ENCODE measurements at places on chromosomes 1 and 21.

GRCh38 chr1:203186091-203186445 is 436 bp downstream of the CHI3L1 start:
- DNase-seq = no peak

DNA sequence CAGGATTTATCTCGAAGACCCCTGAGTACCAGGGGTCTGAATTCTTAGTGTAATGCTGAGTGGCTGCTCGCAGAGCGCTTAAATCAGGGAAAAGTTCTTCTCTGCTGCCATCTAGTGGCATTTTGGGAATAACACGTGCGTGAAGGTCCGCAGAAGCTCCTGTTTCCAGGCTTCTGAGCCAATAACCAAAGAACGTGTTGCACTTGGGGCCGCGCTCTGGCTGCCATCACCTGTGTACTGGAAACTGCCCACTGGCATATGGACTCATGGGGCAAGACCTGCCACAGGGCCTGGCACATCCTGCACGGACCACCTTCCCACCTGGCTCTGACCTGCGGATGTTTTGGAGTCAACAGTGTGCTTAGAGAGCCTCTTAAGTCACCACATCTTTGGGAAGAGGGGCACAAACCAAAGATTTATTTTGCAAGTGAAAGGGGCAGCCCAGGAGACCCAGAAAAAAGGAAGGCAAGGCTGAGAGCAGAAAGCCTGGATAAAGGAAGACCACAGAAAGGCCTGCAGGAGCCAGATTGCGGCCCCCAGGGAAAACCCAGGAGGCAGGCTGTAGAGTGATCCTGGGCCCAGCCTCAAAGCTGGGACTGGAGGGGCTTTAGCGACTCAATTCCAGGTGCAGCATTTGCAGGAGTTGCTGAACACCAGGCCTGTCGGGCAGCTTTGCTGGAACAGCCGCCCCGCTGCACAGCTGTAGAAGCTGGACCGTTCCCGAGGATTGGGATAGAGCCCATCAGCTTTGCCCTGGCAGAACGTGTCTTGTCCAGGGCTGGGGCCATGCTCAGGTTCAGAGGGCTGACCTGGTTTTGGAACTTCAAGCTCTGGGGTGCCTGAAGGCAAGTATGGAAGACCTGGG is 13.0 kb downstream of the CHIT1 start:
- peak; percentile 39 for DNase-seq

GRCh38 chr1:76481672-76482071 is 385.6 kb upstream of the ST6GALNAC5 start:
- no peak for DNase-seq

DNA sequence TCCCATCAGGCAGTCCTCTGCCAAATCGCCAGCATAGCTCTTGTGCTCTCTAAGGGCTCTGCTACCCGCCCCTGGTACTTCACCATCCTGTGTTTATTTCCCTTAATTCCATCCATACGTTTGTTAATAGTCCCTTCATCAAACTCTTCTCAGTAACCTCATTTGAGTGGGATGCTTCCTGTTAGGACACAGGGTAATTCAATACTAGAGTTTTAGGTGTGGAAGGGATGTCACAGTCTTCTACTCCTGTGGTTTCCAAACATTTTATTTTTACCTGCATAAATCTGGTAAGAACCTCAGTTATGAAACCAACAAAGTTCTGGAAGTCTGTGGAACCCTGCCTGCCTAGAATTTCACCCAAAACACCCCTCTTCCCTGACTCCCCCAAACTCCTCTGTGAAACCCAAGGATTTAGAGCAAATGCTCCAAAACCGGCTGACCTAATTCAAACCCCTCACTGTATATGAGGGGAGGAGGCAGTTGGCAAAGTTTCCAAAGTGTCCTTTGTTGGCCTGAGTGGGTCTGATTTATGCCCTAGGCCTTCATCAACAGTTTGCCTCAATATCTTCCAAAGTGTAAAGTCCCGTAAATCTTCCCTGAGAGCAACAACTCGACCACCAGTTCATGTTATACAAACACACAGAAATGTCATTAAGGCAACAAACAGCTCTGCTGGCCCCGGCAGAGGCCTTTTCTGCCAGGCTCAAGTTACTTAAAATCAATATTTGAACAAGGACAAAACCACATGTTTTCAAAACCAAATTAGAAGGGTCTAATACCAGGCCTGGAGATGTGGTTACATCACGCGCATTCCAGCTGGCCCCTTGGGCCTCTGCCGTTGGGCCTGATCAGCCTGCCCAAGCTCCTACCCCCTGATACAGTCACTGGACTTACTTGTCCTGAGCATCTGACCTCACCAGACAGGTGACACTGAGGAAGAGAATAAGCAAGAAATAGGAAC is 82.4 kb upstream of the FGGY start:
- no peak for DNase-seq

- no peak for DNase-seq
These were observed 468.7 kb downstream of the ADGRL2 start for GRCh38 chr1:82269431-82269830.

DNA sequence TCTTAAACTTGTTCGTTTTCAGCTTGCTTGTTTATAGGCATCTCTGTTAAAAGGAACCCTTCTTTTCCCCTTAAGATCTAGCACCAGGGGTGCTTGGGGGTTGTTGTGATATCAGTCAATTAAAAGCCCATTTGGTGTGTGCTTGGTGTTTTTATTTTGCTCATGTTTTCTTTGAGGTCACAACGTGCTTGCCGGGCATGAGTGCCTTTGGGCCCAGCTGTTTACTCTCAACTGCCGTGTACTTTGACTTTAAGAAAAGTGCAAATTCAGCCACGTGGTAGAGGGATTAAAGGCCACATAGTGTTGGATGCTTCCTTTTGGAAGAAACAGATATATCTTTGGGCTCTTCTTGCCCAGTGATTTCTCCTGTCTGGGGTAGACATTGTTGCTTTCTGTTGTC is 10.5 kb downstream of the ARID1A start:
- DNase-seq = no peak

DNA sequence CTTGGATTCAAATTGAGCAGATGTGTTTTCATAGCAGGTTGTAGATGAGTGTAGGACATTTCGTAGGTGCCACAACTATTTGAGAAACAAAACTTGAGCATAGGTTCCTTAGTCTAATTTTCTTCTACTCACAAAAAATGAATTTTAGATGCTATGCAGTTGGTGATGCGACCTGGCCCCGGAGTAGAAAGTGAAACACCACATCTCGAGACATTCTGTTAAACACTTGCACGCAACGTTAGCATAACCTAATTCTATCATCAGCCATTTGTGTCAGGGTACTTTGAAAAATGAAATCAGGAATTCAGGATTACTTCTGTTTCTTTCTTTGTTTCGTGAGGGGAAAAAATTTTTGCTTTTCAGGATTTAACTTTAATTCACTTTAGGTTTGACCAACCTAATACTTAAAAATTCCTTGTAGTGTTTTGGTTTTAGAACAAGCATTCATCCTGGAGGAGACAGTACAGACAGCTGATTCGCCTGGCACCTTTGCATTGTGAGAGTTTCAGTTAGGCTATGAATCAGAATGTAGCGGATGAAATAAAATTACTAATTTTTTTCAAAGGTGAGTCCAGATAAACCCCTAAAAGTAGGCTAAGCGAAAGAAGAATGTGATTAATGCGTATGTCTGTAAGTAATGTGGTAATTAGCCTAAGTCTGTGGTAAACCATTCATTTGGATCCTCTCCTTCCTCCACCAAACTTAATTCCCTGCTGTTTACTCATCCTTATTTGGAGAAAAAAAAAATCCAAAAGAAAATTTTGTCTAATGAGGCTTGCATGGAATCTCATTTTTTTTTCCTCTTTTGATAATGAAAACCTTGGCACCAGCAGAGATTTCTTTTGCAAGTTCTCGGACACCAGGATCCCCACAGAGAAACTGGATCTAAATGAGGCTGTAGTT is 44.9 kb downstream of the MAP3K21 start:
- DNase-seq = no peak

GRCh38 chr21:41976611-41977010 is 22.8 kb upstream of the C2CD2 start:
- no peak for DNase-seq

- no peak for DNase-seq
These were observed 77.2 kb downstream of the SCCPDH start for GRCh38 chr1:246801241-246802020.

DNA sequence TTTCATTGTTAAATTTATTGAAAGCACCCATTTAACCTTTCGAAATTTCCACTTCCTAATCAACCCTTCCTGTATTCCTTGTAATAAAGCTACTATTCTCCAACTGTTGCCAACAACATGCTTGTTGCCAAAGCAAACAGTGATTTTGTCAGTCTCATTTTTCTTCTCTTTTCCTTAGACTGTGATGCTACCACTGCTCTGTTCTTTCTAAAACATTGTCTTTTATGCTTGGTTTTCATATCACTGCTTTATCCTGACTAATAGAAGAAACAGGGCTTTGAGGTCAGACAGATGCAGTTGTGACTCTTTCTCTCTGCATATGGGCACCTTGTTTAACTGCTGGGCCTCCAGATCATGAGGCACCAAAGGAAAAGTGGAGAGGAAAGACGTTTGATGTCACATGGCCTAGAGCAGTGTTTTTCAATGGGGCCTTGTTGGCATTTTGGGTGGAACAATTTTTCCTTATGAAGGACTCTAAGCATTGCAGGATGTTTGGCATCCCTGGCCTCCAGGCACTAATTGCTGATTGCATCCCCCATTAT is 56.1 kb downstream of the HMCN1 start:
- no peak for DNase-seq

DNA sequence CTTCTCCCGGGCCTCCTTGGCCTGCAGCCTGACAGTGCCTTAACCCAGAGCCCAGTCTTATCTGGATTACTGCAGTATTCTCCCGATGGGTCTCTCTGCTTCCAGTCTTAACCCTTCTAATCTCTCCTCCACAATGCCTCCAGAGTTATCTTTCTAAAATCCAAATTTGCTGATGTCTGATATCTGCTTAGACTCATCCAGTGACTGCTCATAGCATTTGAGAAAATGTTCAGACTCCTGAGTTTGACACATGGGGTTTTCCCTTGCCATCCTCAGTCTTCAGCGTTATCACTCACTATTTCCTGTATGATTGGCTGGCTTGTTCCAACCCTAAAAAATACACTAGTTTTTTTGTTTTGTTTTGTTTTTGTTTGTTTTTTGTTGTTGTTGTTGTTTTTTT is 102.0 kb downstream of the FMN2 start:
- DNase-seq = no peak

GRCh38 chr1:208204779-208205178 is 39.4 kb downstream of the PLXNA2 start:
- no peak for DNase-seq

GRCh38 chr1:3372317-3372716 is 82.1 kb upstream of the ARHGEF16 start:
- no peak for DNase-seq

DNA sequence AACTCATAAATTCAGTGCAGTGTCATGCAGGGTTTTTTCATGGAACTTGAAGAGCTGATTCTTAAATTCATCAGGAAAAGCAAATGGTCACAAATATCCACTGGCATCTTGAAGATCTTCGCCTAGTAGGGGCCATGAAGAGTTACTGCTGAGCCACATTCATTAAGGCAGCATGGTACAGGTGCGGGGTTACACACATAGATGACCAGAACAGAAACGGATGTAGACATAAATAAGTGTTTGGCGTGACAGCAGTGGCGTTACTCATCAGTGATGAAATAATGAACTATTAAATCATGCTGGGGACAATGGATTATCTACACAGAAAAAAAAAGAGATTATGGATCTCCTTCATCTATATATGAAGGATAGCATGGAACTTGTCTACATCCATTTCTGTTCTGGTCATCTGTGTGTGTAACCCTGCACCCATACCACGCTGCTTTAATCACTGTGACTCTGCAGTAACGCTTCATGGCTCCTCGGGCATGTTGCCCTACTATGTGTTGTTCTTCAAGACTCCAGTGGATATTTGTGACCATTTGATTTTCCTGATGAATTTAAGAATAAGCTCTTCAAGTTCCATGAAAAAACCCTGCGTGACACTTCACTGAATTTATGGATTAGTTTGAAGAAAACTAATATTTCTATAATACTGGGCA is 161.3 kb downstream of the GALNT2 start:
- DNase-seq = no peak

DNA sequence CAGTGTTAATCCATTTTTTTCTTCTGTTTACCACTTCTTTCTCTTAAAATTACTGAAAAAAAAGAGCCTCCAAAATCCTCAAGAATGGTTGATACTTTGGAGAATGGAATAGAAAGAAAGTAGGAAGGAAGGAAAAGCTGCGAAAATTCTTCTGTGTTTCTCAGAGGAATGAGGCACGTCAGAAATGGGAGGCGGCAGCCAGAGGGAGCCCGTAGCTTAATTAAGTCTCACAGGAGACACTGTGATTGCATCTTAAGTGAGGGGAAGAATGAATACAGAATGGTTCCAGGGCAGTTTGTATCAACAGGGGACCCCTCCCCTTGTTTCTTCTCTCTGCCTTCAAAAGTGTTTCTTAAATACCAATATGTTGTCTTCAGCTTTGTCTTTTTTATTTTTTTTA is 1099.5 kb downstream of the PLA2G4A start:
- DNase-seq = peak; percentile 23

GRCh38 chr1:195958131-195958530 is 650.1 kb downstream of the KCNT2 start:
- no peak for DNase-seq

- DNase-seq = no peak
These were observed 112.5 kb upstream of the GFI1 start for GRCh38 chr1:92599184-92599583.

GRCh38 chr21:41068496-41068895 is 99.5 kb upstream of the BACE2 start:
- no peak for DNase-seq

DNA sequence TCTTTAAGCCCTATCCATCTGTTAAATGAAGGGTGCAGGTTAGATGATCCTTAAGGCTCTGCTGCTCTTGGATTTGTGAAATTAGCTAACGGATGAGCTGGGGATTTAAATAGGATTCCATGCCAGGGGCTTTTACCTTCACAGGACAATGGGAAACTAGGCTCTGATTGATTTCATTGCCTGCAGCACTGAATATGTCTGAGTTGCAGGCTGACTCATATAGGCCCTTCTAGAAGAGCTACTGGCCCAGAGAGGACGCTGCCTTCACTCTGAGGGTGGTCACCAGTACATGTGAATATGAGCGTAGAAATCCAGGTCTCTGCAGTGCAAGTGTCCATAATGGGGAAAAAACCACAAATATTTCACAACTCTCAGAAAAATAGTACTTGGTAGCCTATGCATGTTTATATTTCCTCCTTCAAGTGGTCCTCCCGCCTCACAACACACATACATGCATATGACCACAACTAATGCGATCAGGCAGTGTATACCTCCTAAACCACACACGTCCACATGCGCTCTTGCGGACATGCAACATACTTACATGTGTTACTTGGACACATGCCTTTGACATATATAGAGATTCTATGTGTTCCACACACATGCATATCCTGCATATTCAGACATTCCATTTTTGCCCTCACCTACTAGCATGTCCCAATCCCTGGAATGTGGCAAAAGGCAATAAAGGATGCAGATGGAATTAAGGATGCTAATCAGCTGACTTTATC is 233.8 kb upstream of the JUN start:
- DNase-seq = no peak

GRCh38 chr1:55589671-55590297 is 374.6 kb upstream of the USP24 start:
- no peak for DNase-seq

- DNase-seq = no peak
These were observed 30.1 kb upstream of the CSF3R start for GRCh38 chr1:36512842-36513241.
